ENCODE measurements at places on chromosomes 4 and X.

DNA sequence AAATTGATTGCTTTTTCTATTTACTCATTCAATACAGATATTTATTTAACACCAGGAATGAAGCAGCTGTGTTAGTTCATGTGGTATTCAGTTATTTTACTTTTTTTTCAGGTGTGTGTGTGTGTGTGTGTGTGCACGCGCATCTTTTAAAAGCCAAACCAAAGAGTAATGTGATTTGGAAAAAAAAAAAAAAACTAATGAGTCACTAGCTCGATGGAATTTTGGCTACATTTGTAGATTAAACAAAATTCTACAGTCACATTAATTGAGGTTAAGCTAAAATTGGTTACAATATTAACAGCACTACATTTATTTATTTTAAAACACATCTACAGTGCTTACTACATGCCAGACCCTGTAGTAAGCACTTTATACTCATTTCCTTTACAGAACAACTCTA lies 66.8 kb downstream of the HHIP start:
- no peak for DNase-seq

GRCh38 chrX:9393571-9393970 lies 71.3 kb upstream of the TBL1X start:
- no peak for DNase-seq

- DNase-seq, result no peak
Observed at GRCh38 chr4:73527196-73527595, 45.7 kb downstream of the AFM start.

DNA sequence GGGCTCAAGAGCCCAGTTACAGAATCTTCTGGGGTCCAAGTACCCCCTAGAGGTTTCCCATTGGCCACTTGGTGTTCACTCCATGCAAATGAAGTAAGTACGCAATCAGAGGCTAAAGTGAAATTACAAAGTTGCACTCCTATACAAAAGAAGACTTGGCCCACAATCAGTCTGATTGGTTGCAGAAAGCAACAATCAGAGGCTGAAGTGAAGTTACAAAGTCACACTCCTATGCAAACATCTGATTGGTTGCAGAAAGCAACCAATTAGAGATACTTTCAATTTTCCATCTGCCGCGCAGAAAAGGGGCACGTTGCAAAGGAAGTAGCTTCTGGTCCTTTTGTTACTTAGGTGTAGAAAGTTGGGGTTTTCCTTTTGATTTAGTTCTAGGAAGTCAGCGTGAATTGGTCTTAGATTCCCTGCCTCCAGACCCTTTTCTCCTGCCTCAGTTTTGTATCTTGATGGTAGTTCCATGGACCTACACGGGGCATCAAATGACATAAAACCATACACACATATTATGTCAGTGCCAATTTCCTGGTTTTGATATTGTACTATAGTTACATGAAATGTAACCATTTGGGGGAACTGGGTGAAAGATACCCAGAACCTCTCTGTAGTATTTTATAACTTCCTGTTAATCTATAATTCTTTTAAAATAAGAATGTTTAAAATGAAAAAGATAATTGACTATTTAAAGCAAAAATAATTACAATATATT lies 12.4 kb upstream of the PIN4 start:
- no peak for DNase-seq

DNA sequence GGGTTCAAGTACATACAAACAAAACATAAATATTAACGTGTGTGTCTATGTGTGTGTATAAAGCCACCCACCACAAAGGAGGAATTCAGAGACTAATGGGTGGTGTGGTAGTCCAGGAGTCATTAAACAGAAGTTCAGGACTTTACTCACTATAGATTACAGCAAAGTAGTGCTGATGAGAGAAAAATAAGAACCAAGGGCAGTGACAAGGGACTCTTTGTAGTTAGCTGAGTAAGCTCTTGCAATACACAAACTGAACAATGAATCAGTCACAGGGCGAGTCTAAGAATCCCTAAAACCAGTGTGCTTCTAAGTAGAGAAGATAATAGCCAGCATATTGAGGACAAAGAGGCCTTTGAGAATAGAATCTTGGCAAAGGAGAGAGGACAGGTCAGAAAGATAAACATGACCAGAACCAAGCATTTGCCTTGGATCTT lies 232.4 kb downstream of the PPP3CA start:
- DNase-seq, result no peak

- no peak for DNase-seq
Observed at GRCh38 chrX:107894038-107894437, 68.4 kb downstream of the MID2 start.

DNA sequence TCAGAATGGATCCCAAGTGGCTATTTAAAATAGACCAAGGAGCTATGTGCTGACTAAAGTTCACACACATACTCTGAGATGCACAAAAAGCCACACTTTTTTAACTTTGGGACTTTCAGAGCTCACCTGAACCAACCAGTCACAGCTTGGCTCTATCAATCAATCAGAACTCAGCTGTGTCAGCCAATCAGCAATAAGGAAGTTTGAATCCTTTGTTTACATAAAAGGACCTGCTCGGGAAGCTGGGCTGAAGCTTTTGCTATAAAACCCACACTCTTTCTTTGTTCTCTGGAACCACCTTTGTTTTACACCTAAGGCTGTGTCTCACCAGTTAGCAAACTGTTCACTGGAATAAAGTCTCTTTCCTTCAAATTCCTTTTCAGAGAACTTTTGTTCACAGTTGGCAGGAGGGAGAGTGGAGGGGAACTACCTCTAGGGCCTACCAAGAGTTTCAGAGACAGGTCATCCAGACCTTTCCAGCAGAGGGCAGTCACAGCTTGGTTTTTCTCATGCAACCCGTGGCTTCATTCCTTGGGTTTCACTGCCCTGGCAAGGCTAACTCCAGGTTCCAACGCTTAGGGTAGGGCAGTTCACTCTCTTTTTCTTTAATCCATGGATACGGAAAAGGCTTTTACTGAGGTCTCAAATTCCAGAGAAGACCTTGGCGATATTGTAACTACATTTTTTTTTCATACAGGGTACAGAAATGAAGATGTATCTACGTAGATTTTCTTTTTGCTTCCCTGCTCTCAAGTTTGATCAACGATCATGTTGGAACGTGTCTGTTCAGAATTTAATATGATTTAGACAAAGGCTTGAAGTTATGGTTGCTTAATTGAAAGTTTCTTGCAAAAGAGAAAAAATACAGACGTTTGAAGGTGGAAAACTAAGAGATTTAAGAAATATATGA lies 80.7 kb downstream of the GPRIN3 start:
- DNase-seq, result peak; percentile 47

DNA sequence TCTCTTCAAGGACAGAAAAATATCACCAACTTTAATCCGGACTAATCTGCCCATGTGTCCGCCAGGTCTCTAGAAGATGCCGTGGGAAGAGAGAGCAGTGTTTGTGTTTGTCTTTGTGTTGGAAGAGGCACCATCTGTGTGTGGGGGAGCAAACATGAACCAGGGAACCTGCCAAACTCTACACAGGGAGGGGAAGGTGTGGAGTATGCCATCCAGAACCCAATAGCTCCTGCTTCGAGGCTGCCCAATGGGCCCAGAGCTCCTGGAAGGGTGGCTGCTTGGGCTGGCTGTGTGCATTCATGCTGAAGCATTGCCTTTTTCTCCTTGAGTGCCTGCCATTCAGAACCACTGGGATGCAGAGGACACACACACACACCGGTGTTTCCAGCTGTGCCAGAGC lies 536.2 kb downstream of the MID1IP1 start:
- no peak for DNase-seq

GRCh38 chr4:61596606-61597340 lies 396.6 kb downstream of the ADGRL3 start:
- no peak for DNase-seq

- DNase-seq, result no peak
Observed at GRCh38 chr4:81410680-81411079, 61.0 kb downstream of the RASGEF1B start.

- DNase-seq, result no peak
Observed at GRCh38 chr4:139670775-139671174, 5.2 kb downstream of the MGST2 start.

DNA sequence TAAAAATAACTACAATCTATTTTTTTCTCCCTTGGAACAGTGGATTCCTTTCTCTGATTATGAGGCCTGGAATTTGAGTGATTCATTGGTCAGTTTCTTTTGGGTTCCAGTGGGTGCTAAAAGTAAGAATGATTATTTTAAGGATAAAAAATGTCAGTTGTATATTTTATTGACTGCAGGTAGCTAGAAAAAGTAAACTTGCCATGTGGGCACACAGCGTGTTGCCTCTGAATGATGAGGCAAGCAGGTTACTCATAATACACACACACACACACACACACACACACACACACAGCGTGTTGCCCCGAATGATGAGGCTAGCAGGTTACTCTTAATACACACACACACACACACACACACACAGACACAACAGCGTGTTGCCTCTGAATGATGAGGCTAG lies 13.8 kb downstream of the GALNT7 start:
- peak; percentile 87 for DNase-seq
